ENCODE measurements at places on chromosomes 2 and 18. TPM values are rescaled to one million over a fixed set of nuclear protein-coding genes. Genes with fewer than 3 reads are reported as not detected.

- DNase-seq: no peak
These were observed 134.1 kb downstream of the CNTNAP5 start for GRCh38 chr2:124159166-124159565.

DNA sequence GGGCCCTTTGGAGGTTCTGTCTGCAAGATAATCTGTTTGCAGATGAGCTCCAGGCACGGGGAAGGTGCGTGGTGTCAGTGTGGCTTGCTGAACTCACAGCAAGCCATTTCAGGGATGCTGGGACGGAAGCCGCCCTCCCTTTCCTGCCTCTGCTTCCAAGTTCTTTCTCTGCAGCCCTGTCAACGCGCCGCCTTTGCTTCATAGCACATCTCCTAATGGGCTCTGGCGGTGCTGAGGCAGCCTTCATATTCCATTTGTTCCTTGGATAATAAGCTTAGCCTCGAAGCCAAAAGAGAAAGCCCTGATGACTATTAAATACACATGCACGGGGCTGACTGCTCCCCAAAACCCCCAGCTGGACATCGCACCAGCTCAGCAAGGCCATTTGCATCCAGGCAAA lies 81.7 kb upstream of the TAF1B start:
- DNase-seq: no peak

DNA sequence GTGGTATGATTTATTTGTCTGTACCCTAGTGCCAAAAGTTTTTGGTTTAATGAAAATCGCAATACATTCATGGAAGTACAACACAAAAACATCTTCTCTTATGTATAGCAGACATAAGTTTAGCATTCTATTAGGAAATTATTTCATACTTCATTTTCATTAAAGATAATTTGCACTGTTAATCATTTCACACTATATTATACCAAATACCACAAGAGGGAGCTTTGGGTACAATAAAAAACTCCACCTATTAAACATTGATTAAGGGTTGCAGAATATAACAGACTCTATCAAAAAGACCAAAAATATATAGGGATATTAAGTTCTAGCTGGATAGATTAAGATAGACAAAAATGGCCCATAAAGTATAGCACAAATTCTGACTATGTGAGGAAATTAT lies 79.0 kb downstream of the SLC66A3 start:
- DNase-seq: no peak

Gene UGT1A3
- 2.6 TPM for total RNA-seq

Gene VAMP5
- total RNA-seq: 26.9 TPM

Gene B4GALT6
- total RNA-seq: 3.0 TPM

Gene NOSTRIN
- total RNA-seq: 51.2 TPM

Measured in transverse colon (tissue), 4 donors.